ENCODE measurements at places on chromosomes 12 and 14.
A peak's percentile ranks its signal among the peaks of the same experiment; 100 is the strongest.

DNA sequence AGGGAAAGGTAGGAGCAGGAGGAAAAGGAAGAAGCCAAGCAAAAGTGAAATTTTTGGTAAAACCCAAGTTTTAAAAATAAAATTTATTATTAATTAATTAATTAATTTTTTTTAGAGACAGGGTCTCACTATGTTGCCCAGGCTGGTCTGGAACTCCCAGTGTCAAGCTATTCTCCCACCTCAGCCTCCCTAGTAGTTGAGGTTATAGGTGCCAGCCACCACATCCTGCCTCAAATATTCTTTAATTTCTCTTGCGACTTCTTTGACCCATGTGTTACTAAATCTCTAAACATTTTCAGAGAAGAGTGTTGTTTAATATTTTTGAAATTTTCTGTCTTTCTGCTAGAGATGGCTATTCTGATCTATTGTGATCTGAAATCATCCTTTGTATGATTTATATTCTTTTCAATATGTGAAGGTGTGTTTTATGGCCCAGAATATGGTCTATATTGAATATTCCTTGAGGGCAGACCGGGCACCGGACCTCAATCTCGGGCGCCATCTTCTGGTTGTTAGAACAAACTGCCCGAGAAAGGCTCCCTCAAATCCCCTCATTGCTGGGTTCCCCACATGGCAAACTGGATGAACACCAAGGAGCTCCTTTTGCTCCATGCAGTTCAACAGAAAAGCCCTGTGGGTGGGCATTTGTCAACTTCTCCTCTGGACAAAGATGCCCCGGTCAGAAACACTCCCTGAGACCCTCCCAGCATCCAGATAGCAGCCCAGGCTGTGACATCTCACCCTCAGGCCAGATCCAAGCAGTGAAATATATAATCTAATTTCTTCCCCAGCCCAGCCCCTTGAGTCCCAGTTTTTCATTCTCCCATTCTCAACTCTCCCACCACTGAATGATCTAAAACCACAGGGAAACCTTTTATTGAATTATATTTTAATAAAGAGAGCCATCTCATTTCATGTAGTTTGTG lies 110.5 kb downstream of the ASCL4 start:
- DNase-seq = no peak

DNA sequence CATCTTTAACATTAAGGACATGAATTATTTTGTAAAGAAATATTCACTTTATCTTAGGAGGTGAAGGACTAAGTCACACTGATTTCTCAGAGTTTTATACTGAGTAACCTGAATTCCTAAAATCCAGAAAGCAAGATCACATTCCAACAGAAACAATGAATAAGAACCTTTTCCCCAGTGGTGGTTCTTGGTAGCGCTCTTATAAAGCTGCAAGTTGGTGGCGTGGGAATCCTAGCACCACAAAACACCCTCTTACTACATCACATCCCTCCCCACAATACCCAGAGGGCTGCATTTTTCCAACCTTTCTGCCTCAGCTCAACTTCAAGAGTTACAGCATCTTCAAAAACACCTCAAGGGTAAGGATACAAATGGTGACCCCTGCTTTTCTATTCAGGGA lies 44.0 kb upstream of the SMUG1 start:
- DNase-seq = no peak

DNA sequence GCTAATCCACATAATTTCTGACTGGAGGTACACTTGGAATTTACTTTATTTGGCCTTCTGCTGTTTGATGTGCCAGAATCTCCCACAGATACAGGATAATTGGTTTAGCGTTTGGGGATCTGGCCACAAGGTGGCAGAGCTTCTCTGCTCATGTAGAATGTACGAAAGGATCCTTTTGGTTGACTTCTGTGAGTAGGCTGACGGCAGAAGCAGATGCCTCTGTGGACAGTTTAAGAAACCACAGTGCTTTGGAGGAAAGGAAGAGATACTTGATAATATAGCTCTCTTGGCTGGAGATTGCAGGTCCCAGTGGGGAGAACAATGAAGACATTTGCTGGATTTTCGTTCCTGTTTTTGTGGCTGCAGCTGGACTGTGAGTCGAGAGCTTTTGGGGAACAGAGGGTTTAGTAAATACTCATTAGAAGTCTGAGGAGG lies 75.3 kb upstream of the OR4E1 start:
- DNase-seq = no peak

GRCh38 chr14:81523616-81524015 lies 10.0 kb downstream of the SEL1L start:
- DNase-seq = no peak

DNA sequence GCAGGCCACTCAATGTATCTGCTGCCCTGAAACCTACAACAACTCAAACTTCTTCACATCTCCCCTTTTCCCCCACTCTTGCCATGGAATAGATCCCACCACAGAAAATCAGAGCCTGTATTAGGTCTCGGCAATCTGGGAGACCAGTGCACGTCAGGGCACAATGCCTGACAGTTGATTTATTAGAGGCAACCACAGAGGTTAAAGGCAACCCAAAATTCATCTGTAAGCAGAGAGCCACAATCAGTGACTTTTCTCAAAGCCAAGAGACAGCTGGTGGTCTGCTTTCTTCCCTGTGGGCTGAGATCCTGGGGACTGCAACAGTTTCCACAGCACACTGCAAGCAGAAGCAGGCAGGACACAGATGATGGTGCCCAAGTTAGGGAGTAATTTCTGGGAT lies 169.0 kb upstream of the NTF3 start:
- no peak for DNase-seq

GRCh38 chr14:91341751-91342154 lies 75.9 kb downstream of the CCDC88C start:
- DNase-seq = no peak

DNA sequence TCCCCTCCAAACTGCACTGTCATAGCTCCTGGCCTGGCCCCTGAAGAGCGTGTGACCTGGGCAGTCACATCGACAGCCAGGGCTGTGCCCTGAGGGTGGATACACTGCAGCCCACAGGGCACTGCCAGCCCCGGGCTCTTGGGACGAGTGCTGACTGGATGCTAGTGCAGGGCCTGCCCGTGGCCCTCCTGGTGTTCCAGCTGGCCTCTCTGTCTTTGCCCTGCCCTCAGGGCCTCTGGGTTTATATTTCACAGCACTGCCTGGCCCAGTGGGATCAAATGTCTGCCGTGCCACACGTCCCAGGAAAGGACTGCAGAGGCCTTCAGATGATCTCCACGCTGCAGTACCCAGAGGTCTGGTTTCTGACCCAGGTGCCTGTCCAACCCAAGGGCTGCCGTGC lies 10.1 kb upstream of the CCDC197 start:
- no peak for DNase-seq

DNA sequence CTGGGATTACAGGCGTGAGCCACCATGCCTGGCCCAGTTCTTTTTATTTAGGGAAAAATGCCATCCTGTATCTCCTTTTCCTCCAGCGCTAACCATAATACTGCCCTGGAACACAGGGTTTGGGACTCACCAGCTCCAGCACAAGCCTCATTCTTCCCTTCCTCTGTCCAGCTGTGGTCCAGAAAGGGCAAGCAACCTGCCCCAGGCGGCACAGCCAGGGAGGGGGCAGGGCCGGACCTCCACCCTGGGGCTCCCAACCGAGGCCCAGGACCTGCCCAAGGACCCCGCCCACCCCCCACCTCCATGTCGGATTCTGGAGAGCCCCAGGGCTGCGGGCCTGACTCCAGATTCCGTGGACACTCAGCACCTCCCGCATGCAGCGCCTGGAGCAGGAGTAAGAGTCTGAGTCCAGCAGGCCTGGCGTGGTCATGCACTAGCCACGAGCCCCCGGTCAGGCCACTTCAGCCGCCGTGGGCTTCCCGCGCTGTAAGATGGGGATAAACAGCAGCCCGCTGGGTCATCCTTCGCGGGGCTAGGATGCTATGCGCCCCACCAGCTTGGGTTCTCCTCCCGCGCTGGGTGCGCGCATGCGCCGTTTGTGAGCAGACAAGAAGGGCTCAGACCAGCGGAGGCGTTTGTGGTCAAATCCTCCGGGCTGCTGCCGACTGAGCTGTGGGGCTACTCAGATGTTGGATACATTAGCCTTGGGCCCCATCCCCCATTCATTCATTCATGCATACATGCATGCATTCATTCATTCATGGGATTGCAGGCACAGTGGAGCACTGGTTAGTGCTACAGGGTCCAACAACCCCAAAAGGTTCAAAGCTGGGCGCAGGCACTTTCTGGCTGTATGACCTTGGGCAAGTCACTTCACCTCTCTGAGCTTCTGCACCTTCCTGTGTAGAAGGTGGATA lies 16.3 kb downstream of the TMEM119 start:
- no peak for DNase-seq

DNA sequence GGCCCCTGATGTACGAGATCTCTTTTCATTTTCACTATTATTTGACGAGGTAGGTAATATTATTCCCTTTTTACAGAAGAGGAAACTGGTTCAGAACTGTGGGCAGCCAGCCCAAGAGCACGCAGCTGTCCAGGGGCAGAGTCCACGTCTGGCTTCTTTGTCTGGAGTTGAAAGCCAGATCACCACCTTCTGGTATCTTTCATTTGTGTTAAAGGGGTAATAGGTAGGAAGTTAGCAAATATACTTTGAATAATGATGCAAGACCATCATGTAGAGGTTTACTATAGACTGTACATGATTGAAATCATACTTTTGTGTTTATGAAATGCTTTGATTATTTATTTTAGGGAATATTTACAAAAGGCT lies 144.1 kb upstream of the AMIGO2 start:
- no peak for DNase-seq

GRCh38 chr12:114685320-114685781 lies 1.4 kb upstream of the TBX3 start:
- DNase-seq = no peak

GRCh38 chr12:64059685-64060084 lies 162.4 kb downstream of the KICS2 start:
- DNase-seq = no peak

GRCh38 chr12:14927267-14927666 lies 11.1 kb downstream of the ERP27 start:
- no peak for DNase-seq

- DNase-seq = no peak
These were observed 9.7 kb downstream of the HVCN1 start for GRCh38 chr12:110679201-110679600.

- DNase-seq = no peak
These were observed 42.3 kb downstream of the GNS start for GRCh38 chr12:64716839-64717455.

- no peak for DNase-seq
These were observed 291.9 kb downstream of the FUT8 start for GRCh38 chr14:65704437-65704836.

DNA sequence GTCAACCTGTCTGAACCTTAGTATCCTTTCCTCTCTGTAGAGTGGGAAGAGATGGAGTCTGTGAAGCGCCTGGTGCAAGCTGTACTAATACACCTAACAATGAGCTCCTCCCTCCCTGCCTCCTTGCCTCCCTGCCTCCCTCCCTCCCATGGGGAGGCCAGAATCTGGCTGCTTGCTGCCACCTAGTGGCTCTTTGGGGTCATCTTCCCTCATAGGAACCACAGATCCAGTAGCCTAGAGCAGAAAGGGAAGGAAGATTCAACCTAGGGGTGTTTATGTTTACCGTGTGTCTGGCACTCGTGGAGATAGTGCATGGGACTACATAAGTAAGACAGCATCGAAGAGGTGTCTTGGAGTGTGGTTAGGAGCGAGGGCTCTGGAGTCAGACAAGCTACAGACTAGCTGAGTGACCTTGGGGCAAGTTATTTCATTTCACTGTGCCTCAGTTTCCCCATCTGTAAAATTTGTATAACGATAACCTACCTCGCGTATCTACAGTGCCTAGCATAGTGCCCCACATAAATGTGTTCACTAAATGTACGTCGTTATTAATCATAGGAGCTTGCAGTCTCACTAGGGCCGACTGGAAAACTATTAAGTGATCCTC lies 35.5 kb upstream of the TSPAN9 start:
- DNase-seq = peak; percentile 94

DNA sequence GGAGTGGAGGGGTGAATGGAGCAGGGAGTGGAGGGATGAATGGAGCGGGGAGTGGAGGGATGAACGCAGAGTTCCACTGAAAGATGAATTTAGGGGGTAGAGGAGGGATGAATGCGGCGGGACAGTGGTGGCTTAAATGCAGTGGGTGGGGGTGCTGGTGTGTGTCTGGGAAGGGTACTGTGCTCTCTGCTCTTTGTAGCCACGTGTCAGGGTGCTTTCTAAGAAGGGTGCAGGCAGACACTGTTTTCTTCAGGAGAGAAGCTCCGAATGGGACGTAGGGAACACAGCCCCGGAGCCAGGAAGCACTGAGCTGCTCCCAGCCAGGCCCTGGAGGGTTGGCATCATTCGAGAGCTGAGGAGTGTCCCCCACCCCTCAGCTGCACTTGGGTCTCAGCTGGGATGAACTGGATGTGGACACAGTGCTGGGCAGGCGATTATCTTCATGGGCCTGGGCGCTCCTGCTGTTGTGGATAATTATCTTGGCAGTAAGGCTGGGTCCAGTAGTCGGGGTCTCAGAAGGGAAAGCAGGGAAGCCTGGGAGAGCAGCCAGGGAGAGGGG lies 9.5 kb upstream of the CEP170B start:
- no peak for DNase-seq

DNA sequence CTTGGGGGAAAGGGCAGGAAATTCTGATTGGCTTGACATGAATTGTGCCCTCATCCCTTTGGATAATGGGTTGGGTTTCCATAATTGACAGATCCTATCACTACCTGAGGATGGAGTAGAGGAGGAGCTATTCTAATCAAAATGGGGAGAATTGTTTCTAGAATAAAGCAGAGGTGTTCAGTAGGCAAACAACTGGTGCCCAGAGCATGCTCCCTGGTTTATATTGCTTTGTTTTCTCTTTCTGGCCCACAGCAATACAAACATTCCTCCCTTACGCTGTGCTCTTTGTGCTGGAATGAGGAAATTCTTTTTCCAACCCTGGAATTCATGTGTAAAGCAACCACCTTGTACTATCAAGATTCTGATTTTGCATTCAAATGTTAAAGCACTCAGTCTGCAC lies 147.4 kb downstream of the RASSF9 start:
- no peak for DNase-seq

DNA sequence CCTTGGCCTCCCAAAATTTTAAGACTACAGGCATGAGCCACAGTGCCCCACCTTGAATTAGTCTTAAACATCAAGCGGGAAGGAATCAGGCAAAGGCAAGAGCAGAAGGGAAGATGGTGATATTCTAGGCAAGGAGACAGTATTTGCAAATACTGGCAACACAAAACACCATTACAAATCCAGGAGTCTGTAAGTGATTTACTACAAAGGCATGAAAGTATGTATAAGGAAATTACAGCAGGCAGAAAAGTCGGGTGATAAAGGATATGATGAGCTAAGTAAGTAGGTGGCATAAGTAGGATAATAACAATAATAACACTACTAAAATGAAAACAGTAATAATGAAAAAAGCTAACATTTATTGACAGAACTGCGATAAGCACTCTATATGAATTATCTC lies 28.5 kb downstream of the FMNL3 start:
- no peak for DNase-seq

DNA sequence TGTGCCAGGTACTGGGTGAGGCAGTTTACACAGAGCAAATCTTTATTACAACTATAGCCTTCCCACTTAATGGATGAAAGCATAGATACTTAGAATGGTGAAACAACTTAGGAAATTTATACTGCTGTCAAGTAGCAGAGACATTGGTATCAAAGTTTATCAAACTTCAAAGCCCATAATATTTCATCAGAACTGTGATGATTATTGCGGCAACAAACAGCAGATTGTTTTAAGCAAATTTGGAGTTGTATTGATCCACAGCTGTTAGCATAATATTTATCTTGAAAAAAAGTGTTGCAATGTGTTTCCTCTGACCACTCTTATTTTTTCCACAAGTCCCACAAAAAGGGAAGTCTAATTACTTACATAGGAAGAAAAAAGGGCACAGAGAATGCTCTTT lies 2.0 kb upstream of the SLCO1B3 start:
- DNase-seq = no peak
